ENCODE measurements at places on chromosomes 4 and X.

GRCh38 chrX:41970419-41970818 lies 47.1 kb upstream of the CASK start:
- no peak for DNase-seq

DNA sequence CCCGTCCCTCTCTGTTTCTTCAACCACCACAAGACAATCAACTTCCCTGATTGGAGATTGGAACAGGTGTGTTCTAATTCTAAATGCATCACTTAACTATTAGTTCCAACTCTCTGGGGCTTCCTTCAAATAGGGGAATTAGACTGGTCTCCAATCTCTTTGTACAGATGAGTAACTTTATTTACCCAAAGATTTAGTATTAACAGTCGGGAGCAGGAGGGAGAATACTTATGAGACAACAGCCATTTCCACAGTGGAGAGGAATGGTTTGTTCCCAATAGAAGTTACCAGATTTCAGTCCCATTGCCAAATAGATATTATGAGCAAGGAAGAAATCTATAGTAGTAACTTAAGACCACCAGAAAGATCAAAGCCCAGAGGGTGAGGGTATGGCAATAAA lies 46.2 kb downstream of the CASK start:
- DNase-seq: no peak

DNA sequence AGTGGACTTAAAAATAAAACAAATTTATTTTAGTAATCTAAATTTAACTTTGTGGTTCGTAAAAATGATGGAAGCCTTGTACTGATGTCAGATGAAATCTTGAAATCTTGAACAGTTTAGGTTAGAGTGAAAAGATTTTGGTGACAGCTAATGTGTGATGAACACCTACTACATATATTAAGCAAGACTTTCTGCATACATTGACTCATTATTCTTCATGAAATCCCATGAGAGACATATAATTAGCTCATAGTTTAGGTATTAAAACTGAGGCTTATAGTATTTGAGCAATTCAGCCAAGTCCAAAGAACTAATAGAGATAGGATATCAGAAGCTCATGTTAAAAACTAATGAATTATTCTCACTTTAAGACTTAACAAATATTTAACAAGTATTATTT lies 66.9 kb upstream of the PCDH7 start:
- DNase-seq: no peak

DNA sequence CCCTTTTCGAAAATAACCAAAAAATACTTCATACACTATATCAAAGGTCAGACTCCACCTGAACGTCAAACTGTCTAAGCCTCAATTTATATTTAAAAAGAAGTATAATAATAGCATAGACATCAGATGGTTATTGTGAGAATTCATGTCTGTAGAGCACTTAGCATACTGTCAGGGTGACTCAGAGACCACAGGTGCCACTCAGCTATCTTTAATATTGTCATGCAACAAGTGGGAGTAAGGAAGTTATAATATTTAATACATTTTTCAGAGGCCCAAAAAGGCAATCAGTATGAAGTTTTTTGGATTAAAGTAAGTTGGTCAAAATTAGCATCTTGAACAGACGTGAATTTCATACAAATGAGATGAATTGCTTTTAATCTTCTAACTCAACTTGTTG lies 93.3 kb downstream of the PHOX2B start:
- no peak for DNase-seq

GRCh38 chr4:41014158-41014557 lies 200.2 kb downstream of the APBB2 start:
- no peak for DNase-seq

GRCh38 chr4:5882947-5883346 lies 9.9 kb downstream of the CRMP1 start:
- DNase-seq: no peak

DNA sequence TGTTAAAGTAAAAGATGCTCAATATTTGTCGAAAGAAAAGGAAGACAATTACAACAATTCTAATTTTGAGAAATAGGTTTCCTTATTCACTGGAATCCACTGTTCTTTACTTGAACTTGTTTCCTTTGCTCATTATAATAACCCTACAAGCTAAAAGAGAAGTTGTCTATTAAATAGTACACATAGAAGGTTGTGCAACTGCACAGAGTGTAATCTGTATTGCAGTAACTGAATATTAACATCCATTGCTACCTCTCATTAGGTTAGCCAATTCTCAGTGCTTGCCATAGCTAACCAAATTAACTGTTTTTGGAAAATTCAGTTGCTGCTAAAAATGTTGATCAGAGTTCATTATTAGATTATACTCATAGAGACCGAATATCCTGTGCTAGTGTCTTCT lies 120.0 kb downstream of the PDLIM5 start:
- no peak for DNase-seq

DNA sequence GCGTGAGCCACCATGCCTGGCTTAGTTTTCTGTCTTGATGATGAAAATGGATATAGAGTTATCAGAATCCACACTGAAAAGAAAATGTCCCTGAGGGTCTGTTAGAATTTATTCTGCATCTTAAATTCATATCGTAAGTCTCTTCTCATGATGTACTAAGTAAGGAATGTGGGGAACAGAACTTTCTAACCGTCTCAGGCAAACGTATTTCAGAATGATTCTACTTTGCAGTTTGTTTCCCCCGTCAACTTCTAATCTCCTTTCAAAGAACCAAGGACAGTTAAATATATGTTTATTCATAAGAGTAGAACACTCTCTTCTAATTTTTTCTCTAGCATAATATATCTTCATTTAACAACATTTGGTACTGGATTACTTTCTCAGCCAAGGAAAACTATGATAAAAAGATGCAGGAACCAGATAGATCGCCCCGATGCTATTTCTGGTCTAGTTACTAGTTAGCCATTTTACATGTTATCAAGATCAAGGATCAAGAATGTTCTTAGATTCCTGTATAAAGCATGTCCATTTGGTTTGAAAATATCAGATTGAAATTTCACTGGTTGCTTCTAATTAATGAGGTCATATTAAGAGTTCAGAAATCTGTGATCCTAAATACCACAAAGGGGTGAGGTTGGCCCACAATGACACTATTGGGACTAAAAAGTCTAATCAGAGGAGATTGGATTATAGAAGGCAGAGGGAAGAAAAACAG lies 49.5 kb downstream of the METTL14 start:
- no peak for DNase-seq

- no peak for DNase-seq
These were observed 3.5 kb downstream of the IBSP start for GRCh38 chr4:87802858-87803257.

- DNase-seq: no peak
These were observed 405.6 kb downstream of the SPRY1 start for GRCh38 chr4:123802082-123802645.

DNA sequence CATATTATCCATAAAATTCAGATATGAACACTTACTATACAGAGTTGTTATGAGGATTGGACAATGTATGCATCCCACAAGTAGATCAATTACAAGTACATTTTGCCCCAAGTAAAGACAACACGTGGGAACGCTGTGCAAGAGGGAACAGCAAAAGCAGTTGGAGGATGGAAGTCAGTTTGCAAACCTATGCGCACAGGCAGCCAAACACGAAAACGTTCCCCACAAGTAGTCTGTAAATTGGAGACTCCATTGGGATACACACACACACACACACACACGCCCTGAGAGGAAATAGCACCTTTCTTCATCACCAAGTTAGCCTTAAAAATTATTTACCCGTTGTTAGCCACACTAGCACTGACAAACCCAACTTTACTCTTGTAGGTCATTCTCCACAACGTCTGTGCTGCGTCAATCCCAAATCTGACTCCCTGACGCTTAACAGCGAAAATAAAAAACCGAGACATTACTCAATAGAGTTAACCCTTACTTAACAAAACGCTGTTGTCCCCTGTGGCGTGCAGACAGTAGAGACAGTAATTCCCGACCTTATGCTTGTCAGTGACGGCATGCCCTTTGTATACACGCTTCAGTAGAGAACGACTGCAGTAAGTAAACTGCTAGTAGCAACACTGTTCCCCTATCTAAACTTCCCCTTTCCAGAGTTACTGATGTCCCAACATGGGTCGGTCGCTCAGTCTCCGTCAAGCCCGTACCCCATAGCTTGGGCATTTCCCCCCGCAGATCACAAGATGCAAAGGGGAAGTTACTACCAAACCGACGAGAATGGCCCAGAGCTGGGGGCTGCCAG lies 730 bp downstream of the MANBA start:
- DNase-seq: peak; percentile 6

DNA sequence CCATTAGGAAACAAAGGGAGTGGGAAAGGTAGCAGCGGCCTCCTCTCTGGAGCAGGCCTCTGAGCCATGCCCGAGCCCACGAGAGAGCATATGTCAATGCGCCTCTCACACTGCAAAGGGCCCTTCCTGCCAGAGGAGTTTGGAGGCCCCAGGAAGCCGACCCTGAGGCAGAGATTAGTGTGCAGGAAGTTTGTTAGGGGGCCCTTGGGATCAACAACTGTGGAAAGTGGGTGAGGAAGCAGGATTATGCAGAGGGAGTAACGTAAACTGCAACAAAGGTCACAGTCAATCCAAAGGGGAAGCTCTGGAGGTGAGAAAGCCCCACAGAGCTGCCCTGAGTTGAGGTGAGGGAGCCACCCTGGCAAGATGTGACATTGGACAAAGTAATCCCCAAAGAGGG lies 17.4 kb downstream of the RTL5 start:
- DNase-seq: no peak

DNA sequence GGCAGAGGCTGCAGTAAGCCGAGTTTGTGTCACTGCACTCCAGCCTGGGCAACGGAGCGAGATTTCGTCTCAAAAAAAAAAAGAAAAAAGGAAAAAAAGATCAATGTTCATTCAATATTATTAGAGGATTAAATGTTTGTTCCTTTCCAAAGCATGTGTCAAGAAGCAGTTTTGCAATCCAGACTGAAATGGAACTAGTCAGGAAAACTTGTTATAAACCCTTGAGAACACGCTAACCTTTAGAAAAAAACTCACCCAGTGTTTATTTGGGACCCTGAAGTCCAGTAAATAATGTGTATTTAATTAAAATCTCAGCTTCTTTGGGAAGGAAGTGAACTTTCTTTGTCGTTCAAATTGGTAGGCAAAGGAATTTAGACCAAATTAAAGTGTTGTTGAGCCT lies 16.4 kb upstream of the PRSS12 start:
- no peak for DNase-seq

DNA sequence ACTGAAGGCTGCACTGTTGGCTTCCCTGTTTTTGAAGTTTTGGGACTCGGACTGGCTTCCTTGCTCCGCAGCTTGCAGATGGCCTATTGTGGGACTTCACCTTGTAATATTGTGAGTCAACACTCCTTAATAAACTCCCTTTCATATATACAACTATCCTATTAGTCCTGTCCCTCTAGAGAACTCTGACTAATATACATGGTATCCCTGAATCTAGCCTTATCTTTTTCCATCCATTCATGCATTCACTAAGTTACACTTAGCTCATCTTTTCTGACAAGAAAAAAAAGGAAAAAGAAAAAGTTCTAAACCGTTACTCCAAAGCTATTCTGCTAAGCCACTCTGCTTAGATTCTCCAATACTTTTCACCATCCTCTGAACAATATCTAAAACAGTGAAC lies 1260.2 kb upstream of the PCDH7 start:
- no peak for DNase-seq

- DNase-seq: no peak
These were observed 18.6 kb downstream of the FGFRL1 start for GRCh38 chr4:1030031-1030430.

DNA sequence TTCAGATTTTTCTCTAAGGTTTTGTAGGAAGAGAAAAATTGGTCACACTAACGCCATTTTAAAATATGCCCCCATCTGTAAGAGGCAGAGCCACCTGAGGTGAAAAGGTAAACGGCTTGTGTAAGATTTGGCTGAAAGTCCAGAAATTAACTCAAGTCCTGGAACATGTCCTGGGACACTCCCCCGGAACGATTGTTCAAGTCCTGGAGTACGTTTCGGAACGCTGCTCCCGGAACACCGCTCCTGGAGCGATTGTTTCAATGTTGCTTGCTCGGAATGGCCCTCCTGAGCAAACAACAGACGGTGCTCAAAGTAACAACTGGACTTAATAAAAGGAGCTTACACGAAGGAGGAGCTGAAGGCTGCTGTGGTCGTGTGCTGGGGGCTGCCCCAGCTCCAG lies 796.5 kb upstream of the SLIT2 start:
- DNase-seq: no peak

DNA sequence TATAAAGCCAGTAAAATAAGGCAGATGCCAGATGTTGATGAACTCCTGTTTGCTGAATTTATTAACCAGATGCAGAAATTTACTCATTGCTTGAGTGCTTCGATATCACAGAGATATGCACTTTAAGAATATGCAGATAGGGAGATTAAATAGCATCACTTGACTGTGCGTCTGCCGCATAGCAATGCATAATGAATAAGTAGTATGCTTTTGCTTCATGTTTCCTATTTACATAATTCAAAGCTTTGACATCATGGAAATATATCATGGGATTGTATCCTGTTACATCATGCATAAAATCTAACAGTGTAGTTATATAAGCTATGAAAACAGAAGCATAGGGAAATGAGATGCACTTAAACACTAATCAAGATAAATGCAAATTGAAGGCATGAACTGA lies 45.9 kb downstream of the VEGFC start:
- no peak for DNase-seq

DNA sequence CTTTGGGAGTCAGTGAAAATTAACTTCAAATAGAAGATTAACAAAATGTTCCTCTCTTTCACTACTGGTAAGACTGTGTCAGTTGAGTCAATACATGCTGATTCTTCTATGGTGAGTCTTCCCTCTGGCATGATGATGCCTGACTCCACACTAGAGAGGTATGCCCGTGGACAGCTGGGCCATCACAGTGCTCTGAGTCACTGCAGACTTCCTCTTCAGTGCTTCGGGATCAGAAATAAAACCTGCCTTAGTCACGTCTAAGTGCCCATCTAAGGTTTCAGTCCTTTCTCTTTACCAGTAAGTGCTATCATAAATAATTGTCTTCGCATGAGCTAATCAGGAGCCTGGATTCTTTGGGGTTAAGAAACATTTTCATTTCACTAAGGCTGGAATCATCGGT lies 1.6 kb upstream of the ASB5 start:
- no peak for DNase-seq

- DNase-seq: no peak
These were observed 94.9 kb downstream of the NXF2 start for GRCh38 chrX:102341867-102342266.

GRCh38 chr4:6591313-6591712 lies 16.3 kb downstream of the MAN2B2 start:
- DNase-seq: no peak

DNA sequence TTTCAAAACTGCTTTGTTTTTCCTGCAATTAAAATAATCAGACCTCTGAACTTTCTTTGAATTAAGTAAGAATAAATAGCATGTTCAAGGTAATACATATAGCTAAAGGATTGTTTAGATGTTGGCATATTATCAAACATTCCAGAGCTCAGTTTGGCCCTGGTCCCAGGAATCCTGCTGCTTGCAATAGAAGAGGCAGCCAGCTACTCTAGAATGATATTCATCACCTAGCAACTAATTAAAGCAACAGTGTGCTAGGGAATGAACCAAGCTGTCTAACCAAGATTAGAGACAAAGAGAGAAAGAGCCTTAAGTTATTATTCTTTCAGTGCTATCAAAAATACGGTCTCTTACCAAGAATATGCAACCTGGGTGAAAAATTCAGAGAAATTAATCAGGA lies 460.9 kb downstream of the GABRG1 start:
- no peak for DNase-seq

- peak; percentile 18 for DNase-seq
These were observed 214.1 kb downstream of the BCOR start for GRCh38 chrX:39883666-39884065.

GRCh38 chrX:75784680-75785491 lies at the start of gene MAGEE2:
Gene MAGEE2 (minus strand): TSS chrX:75785254. CDS start chrX:75785051, 203 bp downstream.
- no peak for DNase-seq

GRCh38 chrX:1424147-1424851 lies 28.4 kb downstream of the ASMTL start:
- no peak for DNase-seq

GRCh38 chrX:101619364-101619763 lies 1.6 kb upstream of the ARMCX6 start:
- no peak for DNase-seq
